Astrocyte of the cerebellum (primary cell): ENCODE measurements at places on chromosomes 2 and 18.

GRCh38 chr2:231167745-231168459 lies 30.5 kb upstream of the ARMC9 start:
- DNase-seq, result no peak

DNA sequence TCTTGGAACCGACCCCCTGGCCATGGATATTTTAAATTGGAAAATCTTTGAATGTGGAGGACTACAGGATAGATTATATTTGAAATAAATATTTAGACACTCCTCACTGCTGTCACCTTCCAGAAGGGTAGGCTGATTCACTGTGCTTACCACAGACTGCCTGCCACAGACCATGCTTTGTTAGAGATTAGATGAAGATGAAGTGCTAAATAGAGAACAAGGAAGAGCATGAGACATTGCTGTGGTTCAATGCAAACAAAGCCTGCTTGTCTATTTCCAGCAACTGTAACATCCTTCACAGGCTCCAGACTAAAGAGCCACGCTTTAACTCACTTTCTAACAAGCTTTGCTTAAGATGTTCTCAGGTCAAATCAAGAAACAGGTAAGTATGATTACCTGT lies 81.0 kb upstream of the TMEM17 start:
- DNase-seq, result peak; percentile 16

DNA sequence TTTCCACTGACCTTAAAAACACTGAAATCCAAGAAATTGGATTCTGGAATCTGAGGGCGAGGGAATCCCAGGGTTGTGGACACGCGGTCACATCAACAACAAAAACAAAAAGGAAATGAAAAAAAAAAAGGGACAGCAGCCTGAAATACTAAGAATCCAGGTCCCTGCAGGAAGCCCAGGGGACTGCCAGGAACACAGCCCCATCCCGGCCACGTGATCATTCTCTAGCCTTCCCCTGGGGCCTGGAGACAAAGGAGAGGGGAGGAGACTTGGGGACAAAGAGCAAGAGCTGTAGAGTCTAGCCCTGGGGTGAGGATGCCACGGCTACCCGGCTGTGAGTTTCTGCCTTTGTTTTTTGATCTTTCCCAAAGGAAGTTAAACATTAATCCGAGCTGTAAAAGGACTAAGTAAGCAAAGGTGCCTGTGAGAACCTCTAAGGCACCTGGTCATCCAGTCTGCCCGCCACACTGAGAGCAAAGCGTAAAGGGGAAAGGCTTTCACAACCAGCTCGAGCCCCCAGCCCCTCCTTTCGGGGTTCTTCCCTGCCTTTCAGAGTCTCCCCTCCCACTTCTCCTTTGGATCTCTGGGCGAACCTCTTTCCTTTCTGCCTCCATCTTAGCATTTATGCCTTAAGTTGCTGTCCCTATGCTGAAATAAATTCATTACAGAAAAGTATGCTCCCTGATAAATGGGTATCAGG lies 57.9 kb upstream of the MSH2 start:
- DNase-seq, result peak; percentile 57

- DNase-seq, result no peak
Measured at GRCh38 chr18:48831113-48831759, 119.5 kb downstream of the SMAD7 start.

DNA sequence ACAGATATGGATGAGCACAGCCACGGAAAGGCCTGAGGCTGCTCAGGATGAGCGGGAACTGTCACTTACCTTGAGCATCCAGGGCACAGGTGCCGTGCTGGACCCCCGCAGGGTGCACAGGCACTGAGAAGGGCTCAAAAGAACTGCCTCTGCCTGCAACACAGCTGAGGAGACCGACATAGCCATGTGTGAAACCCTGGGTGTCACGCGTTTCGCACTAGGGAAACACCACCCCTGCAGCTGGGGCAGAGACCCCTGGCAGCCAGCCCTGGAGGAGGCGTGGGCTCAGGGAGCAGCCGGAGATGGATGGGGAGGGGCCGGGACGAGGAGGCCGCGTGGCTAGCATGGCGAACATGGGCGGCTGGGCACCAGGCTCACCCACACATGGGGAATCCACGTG lies 228.9 kb downstream of the EIPR1 start:
- no peak for DNase-seq

DNA sequence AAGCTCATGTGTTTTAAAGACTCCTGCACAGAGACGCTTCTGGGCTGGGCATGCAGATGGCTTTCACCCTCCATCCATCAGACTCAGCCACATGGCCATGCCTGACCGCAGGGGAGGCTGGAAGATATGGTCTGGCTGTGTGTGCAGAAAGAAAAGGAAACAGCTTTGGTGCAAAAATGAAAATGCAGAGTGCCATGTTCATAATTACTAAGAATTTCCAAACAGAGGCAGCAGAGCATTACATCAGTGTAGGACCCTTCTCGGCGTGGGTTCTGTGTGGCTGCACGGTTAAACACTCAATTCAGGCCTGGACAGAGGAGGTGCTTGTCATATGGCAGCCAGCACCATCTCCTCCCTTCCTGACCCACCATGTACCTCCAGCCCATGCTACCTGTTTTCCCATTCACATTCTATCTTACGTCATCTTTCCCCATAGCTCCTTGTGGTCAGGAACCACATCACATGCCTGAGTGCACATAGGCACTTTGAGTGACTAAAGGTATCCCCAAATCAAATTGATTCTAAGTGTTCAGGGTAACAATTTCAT lies 200.3 kb upstream of the ID2 start:
- no peak for DNase-seq

GRCh38 chr2:134926231-134926931 lies 7.8 kb downstream of the CCNT2 start:
- no peak for DNase-seq

GRCh38 chr18:8967573-8967972 lies 134.9 kb upstream of the NDUFV2 start:
- no peak for DNase-seq

- DNase-seq, result peak; percentile 72
Measured at GRCh38 chr2:161905389-161906046, 168.5 kb downstream of the DPP4 start.

GRCh38 chr2:86543793-86544192 lies 19.4 kb downstream of the CHMP3 start:
- no peak for DNase-seq

- no peak for DNase-seq
Measured at GRCh38 chr2:236827997-236828396, 257.7 kb upstream of the COPS8 start.

GRCh38 chr2:14843507-14844204 lies 211.1 kb downstream of the LRATD1 start:
- DNase-seq, result no peak

DNA sequence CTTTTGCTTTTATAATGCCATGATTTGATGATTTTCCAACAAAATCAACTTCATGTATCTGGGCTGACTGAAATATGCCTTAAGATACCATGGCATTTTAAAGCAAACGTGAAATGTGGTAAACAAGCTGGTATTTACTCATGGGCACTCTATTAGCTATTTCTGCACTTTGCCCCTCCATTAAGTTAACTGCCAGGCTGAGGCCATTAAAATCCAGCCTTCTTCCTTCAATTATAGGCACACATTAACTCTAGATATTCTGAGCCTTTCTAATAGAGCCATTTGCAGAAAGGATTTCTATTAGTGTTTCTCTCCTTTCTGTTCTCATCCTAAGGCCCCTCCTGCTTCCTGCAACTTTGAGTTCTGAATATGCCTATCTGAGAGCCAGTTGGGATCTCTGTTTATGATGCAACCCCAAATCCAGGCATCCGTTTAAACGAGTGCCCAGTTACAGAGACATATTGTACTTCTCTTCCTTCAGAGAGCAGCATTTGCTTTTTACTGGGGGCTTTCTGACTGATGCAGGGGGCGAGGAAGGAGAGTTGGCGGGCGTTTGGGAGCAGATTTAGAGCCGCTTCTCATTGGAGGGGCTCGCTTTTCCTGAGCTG lies 1.6 kb upstream of the KCNJ3 start:
- DNase-seq, result no peak

- DNase-seq, result no peak
Measured at GRCh38 chr2:74871414-74871813, 37.5 kb downstream of the HK2 start.

- DNase-seq, result peak; percentile 29
Measured at GRCh38 chr2:227460070-227460485, 11.9 kb upstream of the AGFG1 start.

GRCh38 chr2:98385050-98385699 lies 38.9 kb downstream of the CNGA3 start:
- peak; percentile 41 for DNase-seq

DNA sequence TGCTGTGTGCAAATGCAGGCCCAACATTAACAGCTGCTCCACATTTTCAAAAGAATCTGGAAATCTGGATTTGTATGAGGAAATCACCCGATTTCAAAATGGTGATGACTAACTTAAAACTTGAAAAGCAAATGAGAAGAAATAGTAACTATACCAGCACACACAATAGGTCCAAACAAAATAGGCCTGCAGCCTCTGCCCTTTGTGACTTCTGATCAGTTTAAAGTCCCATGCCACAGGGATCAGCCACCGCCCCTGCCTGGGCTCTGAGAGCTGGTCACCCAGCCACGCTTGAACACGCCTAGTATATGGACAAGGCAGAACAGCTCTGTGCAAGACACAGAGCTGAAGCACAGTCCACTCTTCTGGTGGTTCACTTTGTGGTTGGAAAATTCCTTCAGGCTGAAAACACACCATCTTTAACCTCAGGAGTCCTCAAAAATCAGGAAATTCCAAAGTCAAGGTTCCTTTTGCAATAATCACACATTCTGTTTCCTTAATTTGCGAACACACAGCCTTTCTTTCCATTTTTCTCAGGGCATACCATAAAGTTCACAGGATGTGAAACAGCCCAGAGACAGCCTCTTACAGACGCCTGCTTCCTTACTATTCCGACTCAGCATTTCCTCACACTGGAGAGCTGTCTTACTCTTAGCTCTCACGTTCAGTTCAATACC lies 150.1 kb upstream of the RIOK3 start:
- DNase-seq, result peak; percentile 90

DNA sequence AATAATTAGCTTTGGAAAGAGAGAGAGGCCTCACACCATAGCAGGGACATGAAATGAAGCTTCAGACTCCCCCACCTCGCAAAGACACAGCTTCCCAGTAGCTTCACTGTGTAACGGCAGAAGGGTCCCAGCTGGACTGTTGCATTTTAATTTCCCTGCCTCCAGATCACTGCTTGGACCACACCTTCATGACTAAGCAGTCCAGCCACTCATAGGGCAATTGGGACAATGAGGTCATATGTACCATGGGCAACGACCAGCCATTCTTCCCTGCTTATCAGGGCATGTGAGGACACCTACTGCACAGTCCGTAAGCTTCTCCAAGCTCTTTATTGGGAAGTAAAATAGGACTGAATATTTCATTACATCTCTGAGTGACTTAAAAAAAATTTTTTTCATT lies 183.0 kb downstream of the MREG start:
- no peak for DNase-seq

GRCh38 chr2:41500895-41501294 lies 546.9 kb upstream of the PKDCC start:
- no peak for DNase-seq

DNA sequence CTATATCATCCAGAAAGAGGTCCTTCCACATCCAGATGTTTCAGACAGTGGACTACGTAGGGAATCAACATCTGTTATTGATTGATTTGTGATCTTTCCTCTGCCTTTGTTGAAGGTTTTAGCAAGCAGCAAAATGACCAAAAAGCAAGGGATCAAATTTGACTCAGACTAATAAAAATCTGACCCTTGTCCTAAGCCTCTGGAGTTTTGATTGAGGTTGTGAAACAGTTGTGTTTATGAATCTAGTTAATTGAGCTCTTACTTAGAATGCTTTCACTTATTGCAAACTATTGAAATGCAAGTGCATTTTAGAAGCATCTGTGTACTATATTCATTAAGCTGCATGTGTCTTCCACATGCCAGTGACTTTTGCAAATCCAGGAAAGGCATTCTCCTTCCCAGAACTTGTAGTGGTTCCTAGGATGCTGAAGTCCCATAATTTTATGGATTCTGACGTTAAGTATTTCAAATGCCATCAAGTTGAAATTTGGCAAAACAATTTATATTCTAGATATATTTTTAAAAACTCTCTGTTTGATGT lies 116.0 kb downstream of the MTX2 start:
- DNase-seq, result no peak

- no peak for DNase-seq
Measured at GRCh38 chr2:229996320-229996719, 72.4 kb downstream of the SLC16A14 start.

GRCh38 chr2:239182981-239183791 lies 217.6 kb downstream of the HDAC4 start:
- DNase-seq, result no peak

DNA sequence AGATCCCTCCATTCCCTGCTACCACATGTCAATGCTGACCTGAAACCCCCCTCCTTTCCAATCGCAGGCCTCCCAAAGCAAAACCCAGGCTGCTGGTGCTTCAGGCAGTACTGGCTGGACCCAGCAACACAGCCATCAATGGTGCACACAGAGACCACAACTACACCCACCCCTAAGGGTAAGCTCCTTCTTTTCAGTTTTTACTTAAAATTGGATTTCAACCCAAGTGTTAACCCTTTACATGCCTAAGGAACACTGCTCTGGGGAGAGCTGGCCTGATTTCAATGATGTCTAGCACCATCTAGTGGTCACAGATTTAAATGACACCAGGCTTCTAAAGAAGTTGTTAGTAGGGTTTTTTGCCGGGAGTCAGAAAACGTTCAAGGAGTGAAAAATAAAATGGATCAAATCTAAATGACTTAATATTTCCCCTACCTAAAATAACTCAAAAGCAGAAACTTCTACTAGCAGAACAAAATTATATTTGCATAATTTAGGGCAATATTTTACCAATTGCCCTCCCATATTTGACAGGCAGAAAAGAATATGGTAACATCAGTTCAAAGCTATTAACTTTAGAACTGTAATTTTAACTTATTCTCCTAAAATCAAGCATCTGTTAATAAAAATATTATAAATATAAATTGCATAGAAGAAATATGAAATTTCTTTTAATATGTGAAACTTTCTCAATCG lies 24.6 kb downstream of the FECH start:
- DNase-seq, result peak; percentile 13

DNA sequence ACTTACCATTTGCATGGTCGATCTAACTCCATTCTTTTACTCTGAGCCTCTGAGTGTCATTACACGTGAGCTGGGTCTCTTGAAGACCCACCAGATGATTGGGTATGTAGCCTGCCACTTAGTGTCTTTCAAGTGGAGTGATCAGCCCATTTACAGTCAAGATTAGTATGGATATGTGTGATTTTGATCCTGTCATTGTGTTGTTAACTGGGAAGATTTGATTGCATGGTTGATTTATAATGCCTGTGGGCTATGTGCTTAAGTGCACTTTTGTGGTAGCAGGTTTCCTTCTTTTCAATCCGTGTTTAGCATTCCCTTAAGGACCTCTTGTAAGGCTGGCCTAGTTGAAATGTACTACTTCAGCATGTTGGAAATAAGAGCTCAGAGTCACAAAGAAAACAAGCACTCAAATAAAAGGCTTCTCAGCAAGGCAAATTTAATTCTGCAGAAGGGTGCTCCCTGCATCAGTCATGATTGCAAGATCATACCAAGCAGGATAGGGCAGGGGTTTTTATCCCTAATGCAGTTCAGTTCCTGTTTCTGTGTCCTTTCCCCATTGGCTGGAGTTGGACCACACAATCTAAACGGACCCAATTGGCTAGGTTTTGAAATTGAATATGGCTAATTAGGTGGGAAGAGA lies 230.7 kb upstream of the SYT4 start:
- no peak for DNase-seq
